ENCODE measurements at places on chromosomes 7 and 10.
A peak's percentile ranks its signal among the peaks of the same experiment; 100 is the strongest.

DNA sequence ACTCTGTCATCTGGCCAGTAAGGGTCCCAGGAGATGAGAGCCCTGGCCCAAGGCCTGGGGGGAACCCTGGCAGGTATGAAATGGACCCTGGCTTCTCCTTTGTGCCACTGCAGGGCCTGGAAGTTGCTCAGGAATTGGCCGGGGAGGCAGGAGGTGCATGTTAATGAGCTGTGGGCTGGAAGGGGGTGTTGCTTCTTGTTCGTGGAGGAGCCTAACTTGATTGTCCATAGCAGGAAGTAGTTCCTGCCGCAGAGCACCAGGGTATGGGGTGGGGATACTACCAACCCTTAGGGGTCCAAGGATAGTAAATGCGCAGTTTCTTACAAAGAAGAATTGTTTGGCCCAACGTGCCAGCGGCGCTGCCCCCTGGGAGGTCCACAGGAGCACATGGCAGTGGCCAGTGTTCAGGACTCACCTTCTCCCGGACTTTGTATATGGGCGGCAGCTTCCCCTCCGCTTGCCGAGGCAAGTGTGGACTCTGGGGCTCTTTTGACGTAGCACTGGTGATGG, 21.5 kb downstream of the TEX36 start:
- no peak for DNase-seq

GRCh38 chr7:115965796-115966475, 64.6 kb downstream of the TFEC start:
- DNase-seq, result no peak

DNA sequence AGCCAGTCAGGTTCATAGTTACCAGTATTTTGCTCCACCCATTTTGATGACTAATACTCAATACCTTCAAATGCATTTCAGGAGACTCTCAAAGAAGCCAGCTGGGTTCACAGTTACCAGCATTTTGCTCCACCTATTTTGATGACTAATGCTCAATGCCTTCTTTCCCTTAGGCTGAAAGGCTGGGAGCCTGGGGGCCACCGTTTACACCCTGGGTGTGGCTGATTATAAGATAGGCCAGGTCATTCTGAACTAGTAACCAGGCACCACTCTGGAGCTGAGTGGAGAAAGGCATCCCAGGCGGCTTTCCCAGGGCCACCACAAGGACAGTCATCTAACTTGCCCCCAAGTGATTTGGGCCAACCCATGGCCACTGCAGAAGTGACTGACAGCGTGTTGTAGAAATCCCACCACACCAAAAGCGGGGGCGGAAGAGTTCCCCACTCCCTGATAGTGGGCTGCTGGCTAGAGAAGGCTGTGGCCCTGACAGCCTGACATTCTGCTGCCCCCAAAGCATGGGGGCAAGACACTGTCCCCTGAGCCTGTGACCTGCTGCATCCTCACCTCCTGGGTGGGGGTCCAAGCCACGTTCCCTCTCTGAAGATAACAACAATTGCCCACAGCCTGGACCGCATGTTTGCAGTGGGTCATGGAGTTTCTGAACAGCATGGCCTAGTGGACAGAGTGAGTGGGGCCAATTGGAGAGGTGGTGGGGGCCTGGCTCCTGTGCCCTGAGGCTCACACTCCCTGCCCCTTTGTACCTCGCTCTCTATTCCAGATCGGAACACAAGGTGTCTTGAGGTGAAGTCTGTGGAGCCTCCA, 23.0 kb upstream of the ZNF488 start:
- DNase-seq, result no peak

GRCh38 chr7:1066242-1066588, 21.7 kb upstream of the GPER1 start:
- DNase-seq, result no peak

DNA sequence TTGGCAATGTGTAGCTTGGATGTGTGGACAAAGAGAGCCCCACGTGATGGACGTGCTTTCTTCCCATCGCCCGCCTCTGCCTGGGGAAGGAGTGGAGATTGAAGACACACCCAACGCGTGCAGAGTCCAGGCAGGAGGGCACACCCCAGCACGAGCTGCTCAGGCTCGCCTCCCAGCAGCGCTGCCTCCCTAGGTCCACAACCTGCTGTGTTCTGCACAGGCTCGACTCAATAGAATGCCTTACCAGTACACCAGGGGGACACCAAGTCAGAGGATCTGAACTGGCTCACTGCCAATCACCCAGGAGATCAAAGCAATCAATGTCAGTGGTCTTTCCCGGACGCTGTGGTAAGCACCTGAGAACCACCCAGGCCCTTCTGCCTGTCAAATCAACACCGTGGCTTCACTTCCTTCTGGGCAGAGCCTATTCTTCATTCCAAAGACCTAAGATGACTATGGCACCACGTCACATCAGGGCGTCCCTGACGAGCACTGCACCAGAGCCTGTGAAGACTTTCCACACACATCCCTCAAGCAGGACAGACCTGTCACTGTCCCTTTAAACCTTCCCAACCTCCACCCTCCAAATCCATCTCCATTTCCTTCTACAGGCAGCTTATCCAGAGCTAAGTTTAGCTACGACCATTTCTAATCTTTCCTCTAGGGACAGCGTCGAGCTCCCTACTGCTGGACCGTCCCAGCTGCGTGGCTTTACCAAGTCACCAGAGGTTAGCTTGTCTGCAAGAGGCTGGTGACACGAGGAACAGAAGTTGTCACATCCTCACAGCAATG, 72.3 kb downstream of the AMZ1 start:
- no peak for DNase-seq

GRCh38 chr7:130048906-130049305, 2.3 kb downstream of the ZC3HC1 start:
- DNase-seq, result no peak

- no peak for DNase-seq
Measured at GRCh38 chr7:292826-293225, 2.9 kb downstream of the FOXL3 start.

GRCh38 chr7:4164556-4164955, 517.5 kb upstream of the FOXK1 start:
- DNase-seq, result no peak

GRCh38 chr10:33320288-33320687, 14.2 kb downstream of the NRP1 start:
- DNase-seq, result no peak

GRCh38 chr10:97849103-97849686, 448 bp upstream of the GOLGA7B start:
- peak; percentile 4 for DNase-seq

- no peak for DNase-seq
Measured at GRCh38 chr7:49151146-49151545, 226.8 kb downstream of the CDC14C start.

DNA sequence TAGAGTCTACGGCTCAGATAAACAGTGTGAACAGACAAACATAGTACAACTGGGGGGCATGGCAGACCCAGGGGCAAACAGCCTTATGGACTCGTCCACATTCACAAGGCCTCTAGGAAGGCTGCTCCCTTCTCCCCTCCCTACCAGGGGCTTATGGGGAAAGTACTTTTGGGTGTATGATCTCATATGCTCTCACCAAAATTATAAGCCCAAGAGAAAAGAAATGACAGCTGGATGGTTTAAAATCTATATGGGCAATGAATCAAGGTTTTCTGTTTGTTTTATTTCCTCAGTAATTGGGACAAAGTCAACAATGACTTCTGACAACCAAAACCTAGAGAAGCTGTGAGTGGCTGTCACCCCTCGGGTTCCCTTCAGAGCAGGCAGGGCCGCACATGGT, 144.4 kb downstream of the PKD1L1 start:
- no peak for DNase-seq

DNA sequence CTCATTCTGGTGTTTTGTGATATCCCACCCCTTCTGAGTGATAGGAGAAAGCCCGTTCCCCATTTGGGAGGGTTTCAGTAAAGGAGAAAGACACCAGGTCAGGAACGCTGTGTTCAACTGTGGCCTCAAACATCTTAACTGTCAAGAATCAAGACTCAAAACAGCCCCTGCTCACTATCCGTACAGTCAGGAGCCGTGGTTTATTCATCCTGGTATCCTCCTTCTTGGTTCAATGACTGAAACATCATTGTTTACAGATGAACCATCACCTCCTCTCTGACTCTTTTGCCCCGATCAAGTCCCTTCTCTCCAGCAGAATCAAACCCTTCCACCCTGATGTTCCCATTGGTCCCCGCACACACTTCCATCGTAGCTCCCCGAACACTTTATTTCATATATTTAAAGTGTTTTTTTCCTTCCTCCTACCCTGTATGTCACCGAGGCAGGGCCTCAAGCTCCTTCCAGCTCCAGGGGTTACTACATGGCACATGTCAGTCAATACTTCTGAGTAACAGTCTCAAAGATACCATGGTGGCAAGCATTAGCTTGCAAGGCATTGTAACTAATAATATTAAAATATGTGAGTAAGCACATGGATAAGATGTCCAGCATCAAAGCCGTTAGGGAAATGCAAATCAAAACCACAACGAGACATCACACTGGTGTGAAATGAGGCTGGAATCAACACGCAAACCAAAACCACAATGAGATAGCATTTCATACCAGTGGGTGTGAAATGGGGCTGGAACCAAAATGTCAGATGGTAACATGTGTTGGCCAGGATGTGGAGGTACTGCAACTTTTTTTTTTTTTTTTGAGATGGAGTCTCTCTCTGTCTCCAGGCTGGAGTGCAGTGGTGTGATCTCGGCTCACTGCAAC, 124.7 kb upstream of the C1QL3 start:
- DNase-seq, result no peak
